Cardiac fibroblast (primary cell): ENCODE measurements at places on chromosomes 11 and 22.
A peak's percentile ranks its signal among the peaks of the same experiment; 100 is the strongest.

DNA sequence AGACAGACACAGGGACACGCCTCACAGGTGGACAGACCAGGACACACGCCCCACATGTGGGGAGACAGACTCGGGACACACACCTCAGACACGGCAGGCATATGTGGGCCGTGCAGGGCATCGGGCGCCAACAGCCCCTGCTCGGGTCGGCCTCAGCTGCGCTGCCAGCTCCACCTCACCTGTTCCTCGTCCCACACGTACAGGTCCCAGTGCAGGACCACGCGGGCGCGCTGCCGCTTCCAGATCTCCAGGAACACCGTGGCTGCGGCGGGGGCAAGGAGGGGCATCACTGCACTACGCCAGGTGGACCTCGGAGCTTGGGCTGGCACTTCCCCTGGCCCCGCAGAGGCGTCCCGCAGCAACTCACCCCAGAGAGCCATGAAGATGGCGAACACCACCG, 12.4 kb downstream of the ANO9 start:
- DNase-seq: no peak

GRCh38 chr11:75536786-75537641, 11.3 kb upstream of the GDPD5 start:
- peak; percentile 52 for DNase-seq

DNA sequence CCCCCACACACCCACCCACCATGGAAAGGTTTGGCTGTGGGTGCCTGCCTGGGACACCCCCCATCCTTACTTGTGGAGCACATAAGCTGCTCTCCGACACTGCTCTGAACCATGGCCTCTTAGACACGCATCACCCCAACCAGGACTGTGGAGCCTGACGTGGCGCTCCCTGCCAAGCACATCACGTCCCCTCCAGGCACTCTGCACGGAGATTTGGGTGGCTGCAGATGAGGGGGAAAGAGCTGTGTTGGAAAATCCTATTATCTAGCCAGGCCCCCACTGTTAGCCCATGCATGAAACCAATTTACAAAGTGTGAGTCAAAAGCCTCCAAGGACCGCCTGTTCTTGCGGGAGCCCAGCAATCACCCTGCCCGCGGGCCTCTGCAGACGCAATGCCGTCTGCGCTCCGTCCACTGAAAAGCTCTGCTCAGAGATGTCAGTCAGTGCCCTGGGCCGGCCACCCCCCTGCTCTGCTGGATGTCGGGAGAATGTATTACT, 163.4 kb upstream of the NECTIN1 start:
- no peak for DNase-seq

- no peak for DNase-seq
These were observed 66.1 kb downstream of the NFAM1 start for GRCh38 chr22:42365942-42366695.
